ENCODE measurements at places on chromosomes 5 and 9. TPM values are rescaled to one million over a fixed set of nuclear protein-coding genes. Genes with fewer than 3 reads are reported as not detected.

Gene C9orf50
- 0.17 TPM for total RNA-seq

Gene ZFP62
- total RNA-seq = 24.1 TPM

Gene RORB
- 2.1 TPM for total RNA-seq

Gene ARL14EPL
- total RNA-seq = not detected

Gene GNA14
- 0.26 TPM for total RNA-seq

Gene ISOC1
- total RNA-seq = 21.1 TPM

Gene FER
- 18.5 TPM for total RNA-seq

Gene SOX30
- total RNA-seq = under 0.01 TPM

Gene DBH
- total RNA-seq = not detected

Gene SHOC1
- total RNA-seq = under 0.01 TPM

Gene ANXA6
- total RNA-seq = 615 TPM

Gene TNFAIP8
- total RNA-seq = 37.7 TPM

Gene MAMDC2
- 5.4 TPM for total RNA-seq

Gene HEMGN
- not detected for total RNA-seq

Gene KIF4B
- under 0.01 TPM for total RNA-seq

Gene GAS1
- total RNA-seq = 7.4 TPM

Gene MYOZ3
- total RNA-seq = 0.77 TPM

Gene SPOCK1
- 30.3 TPM for total RNA-seq

Gene HMCN2
- total RNA-seq = under 0.01 TPM

Gene SV2C
- not detected for total RNA-seq

Gene ZDHHC11
- 2.5 TPM for total RNA-seq

Gene FAXDC2
- 11.3 TPM for total RNA-seq

Gene TENT4A
- 9.5 TPM for total RNA-seq

Gene NAIP
- 3.8 TPM for total RNA-seq

Gene PCDHGA11
- total RNA-seq = 5.9 TPM

Gene SLC24A2
- total RNA-seq = under 0.01 TPM

Gene AIF1L
- total RNA-seq = 0.51 TPM

Gene CNTNAP3B
- total RNA-seq = not detected

Gene CTXN3
- not detected for total RNA-seq

Gene MRPS2
- 11.6 TPM for total RNA-seq

Gene ZNF879
- 7.1 TPM for total RNA-seq

Gene FAM153A
- not detected for total RNA-seq

Gene TCF7
- 3.1 TPM for total RNA-seq

Gene NR4A3
- 5.6 TPM for total RNA-seq

Gene SH2D3C
- total RNA-seq = not detected

Gene ELL2
- 121 TPM for total RNA-seq

Gene GABRG2
- total RNA-seq = under 0.01 TPM

Gene FGFR4
- 13.6 TPM for total RNA-seq

Gene GBGT1
- total RNA-seq = 3.3 TPM

Gene CERT1
- 36.5 TPM for total RNA-seq

Gene PCDHB12
- total RNA-seq = 0.26 TPM

Gene MELK
- 6.2 TPM for total RNA-seq
